Activated T-cell treated with anti-CD3 and anti-CD28 coated beads, Interleukin-2, amount 50 U/mL, for 48 hours (primary cell): ENCODE measurements at places on chromosomes 2 and 18.
A peak's percentile ranks its signal among the peaks of the same experiment; 100 is the strongest.

DNA sequence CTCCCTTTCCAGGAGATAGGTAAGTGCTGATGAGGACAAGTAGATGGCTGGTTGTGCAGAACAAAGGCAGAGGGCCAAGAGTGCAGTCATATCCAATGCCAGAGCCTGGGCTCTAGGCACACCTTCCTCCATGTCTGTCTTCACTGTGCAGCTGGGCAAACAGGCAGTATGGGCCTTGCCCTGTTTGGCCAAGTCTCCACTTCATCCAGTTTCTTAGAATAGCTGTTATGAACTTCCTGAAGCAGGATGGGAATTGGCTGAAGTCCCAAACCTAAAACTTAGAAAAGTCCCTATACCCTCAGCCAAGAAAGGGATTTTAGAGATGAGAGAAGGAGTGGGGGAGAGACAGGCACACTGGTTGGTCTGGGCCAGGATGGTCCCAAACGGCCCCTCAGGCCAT, 37.5 kb upstream of the CYP26B1 start:
- DNase-seq: no peak

- no peak for DNase-seq
Observed at GRCh38 chr18:3151399-3152264, 68.1 kb downstream of the MYOM1 start.

- no peak for DNase-seq
Observed at GRCh38 chr2:192407692-192408091, 213.0 kb upstream of the TMEFF2 start.

DNA sequence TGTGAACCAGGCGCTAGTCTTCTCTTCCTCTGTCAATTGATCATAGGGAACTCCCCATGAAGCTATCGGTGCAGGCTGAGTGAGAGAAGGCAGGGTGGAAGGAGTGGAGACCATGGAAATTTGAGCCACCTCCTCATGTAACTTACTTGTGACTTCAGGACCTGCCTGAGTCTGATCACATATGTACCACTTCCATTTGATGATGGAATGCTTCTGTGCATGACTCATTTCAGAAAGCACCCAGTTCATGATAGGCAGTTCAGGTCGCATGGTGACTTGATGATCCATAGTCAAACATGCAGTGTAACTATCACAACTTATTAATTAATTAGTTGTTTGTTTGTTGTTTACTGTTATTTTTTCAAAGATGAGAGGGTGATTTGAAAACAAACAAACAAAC, 1296.7 kb downstream of the SUCLG1 start:
- no peak for DNase-seq

DNA sequence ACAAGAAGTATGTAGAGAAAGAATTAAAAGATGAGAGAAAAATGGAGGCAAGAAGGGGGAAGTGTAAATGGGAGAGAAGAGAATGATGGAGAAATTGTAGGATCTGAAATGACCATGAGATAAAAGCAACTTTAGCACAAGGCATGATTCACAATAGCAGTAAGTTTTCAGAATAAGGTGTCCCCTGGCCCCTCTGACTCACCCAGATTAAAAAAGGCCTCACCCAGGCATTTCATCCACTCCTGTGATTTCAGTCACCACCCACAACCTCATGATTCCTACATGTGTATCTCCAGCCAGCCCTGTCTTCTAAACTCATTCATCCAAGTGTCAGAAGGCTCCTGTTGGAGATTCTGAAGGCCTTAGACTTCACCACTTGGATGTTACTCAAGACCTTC, 56.6 kb downstream of the SP100 start:
- DNase-seq: peak; percentile 65

DNA sequence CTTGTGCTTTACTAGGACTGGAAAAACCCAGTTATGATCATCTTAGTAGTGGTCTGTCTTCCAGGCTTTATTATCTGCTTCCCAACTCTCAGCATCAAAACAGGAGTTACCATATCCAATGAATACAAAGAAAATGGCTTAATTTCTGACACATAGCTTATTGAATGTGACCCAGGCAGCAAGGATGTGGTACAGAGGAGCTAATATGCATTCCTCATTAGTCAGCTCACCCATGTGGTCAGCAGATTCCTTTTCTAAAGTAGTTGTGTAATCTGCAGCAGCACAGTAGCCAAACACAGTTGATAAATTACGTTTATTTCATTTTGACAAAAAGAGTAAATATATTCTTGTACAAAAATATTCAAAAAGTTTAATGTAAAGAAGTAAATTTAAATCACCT, 43.6 kb downstream of the TSPYL6 start:
- DNase-seq: no peak

DNA sequence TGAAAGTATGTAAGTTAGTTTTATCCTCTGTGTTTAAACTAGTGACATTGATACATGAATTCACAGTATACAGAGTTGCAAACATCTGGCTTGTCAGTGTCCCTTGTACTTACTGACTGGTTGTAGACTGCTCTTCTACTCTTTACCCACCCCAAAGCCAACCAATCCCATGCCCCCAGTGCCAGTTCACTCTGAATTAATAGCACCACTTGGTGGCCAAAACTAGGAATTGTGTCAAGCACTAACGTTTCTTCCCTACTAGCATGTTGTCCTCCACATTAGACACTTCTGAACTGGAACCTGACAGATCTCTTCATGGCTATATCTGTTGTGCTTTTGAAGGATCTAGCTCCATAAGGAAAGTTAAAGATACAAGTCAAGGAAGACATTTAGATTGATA, 27.2 kb upstream of the OTX1 start:
- no peak for DNase-seq

- no peak for DNase-seq
Observed at GRCh38 chr2:48914477-48915089, 159.1 kb upstream of the LHCGR start.

- DNase-seq: no peak
Observed at GRCh38 chr2:239322416-239323086, 78.3 kb downstream of the HDAC4 start.

GRCh38 chr2:38835990-38836389, 39.7 kb downstream of the DHX57 start:
- no peak for DNase-seq

- DNase-seq: no peak
Observed at GRCh38 chr18:22551536-22552151, 133.9 kb upstream of the CTAGE1 start.

DNA sequence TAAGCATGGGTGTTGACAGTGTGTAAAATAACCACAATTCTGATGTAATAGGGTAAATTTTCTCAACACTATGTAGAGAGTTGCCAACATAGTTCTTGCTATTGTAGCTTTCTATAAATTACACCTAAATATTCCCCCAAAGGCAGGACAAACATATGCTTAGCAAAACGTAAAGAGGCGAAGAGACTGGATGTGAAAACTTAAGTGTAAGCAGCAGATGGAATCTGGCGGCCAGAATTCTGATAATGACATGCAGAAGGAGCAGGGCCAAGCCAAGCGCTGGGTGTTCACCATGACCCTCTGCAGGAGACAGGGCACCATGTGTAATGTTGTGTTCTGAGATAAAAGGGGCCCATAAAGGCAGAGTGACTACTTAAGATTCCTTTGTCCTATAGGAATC, 105.2 kb upstream of the ZNF521 start:
- no peak for DNase-seq

DNA sequence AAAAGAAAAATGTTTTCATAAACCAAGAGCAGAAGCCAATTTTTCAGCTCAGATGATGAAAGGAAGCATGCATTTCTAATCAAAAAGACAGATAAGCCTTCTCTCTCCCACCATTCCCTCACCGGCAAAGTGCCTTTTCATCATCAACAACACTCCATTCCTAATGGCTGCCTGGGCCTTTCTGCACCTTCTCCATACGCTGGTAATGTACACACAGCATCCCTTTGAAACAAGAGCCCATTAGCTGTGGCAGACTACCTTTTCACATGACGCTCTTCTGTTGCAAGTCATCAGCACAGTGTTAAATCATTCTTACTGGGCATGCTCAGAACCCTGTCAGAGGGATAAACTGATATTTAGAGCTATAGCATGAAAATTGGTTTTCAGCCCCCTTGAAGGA, 408.9 kb downstream of the MEIS1 start:
- DNase-seq: no peak

- peak; percentile 29 for DNase-seq
Observed at GRCh38 chr2:195318440-195319111, 338.4 kb upstream of the SLC39A10 start.

- no peak for DNase-seq
Observed at GRCh38 chr2:159251296-159252173, 35.0 kb downstream of the WDSUB1 start.

DNA sequence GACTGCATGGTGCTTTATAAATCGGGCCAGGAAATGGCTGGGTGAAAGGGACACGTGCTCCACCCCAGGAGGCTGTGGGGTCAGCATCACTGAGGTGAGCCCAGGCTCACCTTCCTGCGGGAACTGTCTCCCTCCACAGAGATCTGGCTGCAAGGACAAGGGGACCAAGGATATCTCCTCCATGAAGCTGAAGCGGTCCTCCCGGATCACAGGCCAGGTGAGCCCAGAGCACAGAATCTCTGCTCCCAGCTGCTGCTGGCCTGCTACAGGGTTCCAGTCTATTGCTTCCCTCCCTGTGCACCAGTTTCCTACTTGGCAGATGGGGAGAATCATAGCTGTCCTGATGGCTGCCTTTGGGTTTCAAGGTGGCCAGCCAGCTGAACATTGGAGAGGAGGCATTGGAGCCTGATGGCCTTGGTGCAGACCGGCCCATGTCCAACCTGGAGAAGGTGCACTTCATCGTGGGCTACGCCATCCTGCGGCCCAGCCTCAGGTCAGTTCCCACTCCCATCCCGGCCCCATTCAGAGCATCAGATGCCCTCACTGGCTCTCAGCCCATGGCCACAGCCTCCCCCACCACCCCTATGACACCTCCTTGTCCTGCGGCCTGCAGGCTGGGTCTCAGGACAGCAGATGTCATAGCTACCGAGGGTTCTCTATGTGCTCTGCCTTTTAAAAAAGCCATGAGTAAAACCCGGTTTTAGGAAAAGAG, 33.7 kb upstream of the GPR17 start:
- DNase-seq: no peak

DNA sequence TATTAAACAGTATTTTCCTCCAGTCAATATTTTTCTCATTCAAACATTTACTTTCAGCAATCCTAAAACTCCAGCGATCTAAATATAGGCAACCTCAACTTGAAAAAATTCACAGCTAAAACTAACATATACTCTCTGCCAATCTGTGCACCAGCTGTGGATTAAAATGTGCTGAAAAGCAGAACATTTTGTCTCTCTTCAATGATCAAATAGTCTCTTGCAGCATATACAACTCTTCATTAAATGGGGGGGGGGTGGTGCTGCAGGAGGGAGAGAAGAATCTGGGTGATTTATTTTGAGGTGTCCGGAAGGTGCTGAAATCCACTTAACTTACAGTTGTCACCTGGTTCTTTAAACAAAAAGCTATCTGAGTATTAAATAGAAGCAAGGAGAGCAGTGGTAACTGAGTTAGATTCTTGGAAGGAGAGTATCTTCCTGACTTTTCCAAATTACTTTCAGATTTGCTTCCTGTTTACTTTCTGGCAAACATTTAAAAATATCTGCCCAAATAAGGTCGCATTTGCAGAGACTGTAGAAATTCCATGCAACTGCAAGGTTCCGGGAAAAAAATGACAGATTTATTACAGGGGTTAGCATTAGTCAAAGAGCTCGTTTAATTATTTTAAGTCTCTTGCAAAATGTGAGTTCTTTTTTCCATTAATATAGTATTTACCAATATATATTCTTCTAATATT, 904.7 kb upstream of the ACVR2A start:
- no peak for DNase-seq

GRCh38 chr2:131567891-131568290, 40.2 kb downstream of the CCDC74A start:
- DNase-seq: no peak

DNA sequence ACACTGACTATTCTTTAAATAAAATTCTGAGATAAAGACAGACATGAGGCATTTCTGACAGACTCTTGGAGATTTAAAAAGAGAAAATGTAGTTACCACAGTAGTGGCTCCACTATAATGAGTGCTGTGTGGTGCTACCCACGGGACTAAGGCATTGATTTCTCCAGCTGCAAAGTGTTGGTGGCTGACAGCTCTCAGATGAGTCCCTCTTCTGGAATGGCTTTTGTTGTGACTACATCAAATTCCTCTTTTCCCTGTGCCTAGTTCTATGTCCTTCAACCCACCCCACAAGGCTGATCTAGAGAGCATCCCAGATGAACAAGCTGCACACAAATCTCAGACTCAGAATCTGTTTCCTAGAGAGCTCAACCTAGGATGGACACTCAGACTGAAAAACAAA, 884.8 kb upstream of the ZEB2 start:
- DNase-seq: no peak

- no peak for DNase-seq
Observed at GRCh38 chr2:11411768-11412448, 54.1 kb downstream of the E2F6 start.

DNA sequence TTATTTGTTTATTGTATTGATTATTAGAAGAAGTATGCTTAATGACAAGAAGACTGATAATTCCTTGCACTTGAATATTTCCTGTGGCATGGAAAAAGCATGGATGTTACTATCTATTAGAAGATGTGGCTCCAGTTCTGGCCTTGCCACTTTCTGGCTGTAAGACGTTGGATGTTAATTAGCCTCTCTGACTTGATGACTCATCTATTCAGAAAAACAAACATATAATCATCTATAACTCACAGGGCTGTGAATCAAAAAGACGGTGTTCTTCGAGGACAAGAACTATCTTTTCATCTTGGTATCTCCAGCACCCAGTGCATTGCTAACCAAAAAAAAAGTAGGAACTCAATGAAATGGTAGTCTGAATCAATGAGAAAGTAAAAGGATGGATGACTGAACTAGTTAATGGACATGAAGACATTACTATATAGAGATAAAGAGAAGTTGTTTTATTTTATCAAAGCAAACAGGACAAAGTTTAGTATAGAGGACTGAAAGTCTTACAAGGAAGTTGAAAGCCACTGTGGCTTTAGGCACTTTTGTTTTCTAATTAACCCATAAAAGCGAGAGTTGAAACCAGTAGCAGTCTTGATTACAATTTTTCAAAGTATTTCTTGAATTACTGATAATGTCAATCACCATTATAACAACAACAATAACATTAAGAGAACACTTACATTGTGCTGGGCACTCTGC, 145.3 kb downstream of the RND3 start:
- no peak for DNase-seq

GRCh38 chr2:35538796-35539195, 816.8 kb upstream of the CRIM1 start:
- no peak for DNase-seq

GRCh38 chr2:70948337-70949003, 12.8 kb downstream of the ATP6V1B1 start:
- peak; percentile 87 for DNase-seq

DNA sequence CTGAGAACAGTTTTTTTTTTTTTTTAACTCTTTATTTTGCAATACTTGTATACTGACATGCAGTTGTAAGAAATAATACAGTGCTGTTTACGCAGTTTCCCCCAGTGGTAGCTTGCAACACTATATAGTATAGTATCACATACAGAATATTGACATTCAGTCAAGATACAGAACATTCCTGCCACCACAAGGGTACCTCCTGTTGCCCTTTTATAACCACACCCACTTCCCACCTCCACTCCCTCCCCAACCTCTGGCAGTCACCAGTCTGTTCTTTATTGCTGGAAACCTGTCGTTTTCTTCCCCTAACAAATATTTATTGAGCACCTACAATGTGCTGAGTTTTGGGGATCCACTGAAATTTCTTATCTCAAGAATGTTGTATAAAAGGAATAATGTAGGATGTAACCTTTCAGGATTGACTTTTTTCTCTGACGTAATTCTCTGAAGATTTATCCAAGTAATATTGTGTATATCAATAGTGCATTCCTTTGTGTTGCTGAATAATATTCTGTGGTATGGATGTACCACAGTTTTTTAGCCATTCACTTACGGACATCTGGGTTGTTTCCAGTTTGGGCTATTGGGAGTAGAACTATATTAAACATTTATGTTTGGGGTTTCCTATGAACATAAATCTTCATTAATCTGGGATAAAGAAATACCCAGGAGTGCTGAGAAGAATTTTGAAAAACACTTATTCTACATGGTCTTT, 51.4 kb upstream of the EML6 start:
- no peak for DNase-seq
